T-helper 22 cell (primary cell): ENCODE measurements at places on chromosomes 2 and 18.

GRCh38 chr2:194917519-194917918 is 739.5 kb upstream of the SLC39A10 start:
- no peak for DNase-seq

DNA sequence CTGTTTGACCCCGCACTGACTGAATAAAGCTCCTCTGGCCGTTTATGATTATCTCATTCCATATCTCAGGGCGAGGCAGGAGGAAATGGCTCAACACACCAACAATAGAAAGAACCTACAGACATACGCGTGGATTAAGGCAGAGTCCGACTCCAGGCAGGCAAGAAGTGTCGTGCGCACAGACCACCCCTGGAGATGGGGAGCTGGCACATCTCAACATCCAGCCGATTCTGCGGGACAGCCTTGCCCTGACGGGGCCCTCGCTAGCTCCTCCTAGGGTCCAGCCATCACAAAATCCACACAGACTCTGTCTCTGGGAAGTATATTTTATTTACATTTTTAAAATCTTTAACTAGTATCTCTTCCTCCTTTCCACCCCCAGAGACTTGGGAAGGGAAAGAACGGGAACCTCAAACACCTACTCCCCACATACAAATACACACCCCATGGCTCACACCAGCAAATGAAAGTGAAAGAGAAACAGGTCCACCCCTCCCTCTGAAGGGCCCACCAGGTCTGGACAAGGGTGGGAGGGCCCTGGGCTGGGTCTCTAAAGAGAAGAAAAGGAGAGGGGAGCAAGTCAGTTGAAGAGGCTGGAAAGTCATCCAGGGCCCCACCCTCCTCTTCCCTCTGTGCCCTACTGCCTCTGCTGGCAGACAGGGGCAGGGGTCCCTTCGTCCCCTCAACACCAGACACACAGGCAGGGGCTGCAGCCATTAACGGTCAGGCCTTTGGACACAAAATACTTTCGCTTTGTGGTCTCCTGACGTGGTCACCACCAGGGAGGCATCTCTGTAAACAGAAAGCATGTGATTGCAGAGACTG is 3.2 kb downstream of the GPBAR1 start:
- no peak for DNase-seq

- no peak for DNase-seq
Measured at GRCh38 chr2:23377771-23378170, 7.2 kb upstream of the KLHL29 start.

- DNase-seq: no peak
Measured at GRCh38 chr2:67828066-67828465, 234.7 kb downstream of the C1D start.

DNA sequence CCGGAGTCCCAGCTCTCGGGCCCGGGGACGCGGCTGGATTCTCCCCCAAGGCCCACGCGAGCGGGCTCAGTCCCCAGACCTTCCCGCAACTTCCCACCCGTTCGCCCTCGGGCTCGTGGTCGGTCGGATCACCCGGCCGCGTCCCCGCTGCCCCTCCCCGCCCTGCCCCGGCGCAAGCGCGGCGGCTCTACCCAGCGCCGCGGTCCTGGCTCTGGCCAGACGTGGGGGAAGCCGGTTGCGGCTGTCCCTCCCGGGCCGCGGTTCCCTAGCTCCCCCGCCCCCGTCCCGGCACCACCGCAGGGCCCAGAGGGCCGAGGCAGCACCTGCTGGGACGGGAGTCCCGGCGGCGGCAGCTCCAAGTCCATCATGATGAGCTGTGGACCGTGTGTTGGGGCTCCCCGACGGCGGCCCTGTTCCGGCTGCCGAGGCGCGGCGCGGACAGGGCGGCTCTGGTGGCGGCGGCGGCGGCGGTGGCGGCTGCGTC is 276 bp downstream of the NFE2L2 start:
- no peak for DNase-seq

DNA sequence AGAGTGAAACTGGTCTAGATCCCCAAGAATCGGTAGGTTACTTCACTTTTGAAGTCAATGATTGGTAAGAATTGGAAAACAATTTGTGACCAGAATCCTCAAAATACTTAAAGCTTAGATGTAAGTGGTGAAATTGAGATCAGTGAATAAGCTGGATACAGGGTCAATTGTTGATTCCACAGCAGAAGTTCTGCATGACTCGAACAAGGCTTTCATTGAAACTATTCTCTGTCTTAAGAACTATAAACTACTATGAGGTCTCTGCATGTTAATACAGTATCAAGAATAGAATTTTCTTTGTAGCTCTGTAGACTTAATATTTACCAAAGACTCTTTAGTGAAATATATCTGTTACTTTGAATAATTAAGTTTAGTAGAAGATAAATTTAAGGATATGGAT is 324.2 kb upstream of the FIGN start:
- DNase-seq: no peak

GRCh38 chr2:171289991-171290390 is 129.3 kb upstream of the TLK1 start:
- DNase-seq: no peak

GRCh38 chr2:33426666-33427231 is 49.7 kb upstream of the RASGRP3 start:
- DNase-seq: no peak

DNA sequence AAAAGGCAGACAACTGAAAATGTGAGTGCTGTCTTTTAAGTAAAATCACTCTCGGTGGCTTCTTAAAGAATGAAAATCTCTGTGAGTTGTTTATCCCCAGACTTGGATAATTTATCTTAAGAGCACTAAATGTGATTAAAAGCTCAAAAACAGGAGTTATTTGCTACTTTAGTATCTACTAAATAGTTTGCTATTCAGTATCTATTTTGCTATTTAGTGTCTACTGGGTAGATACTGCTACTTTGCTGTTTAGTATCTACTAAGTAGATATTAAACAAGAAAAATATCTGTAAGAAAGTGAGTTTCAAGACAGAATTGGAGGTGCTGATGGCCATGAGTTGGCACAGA is 1.4 kb upstream of the KCNG3 start:
- no peak for DNase-seq

DNA sequence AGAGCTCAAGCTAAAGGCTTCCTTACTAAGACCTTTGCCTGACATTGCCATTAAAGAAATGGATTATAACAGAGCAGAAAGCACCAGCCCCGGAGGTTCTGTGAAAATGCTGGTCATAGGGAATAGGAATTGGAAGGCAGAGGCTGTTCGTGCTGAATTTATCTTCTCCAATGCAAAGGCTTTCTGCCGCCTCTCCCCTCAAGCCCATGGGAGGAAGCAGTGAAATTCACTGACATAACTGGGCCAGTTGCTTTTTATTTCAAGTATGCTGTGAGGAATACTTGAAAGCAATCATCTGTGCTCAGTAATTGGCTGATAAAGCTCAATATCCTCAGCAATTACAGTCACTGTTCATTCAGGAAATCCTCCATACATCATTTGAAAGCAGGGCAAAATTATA is 85.4 kb upstream of the LINC00305 start:
- no peak for DNase-seq

GRCh38 chr2:185633621-185634020 is 105.0 kb upstream of the FSIP2 start:
- no peak for DNase-seq

- no peak for DNase-seq
Measured at GRCh38 chr2:117997872-117998454, 15.9 kb downstream of the CCDC93 start.

DNA sequence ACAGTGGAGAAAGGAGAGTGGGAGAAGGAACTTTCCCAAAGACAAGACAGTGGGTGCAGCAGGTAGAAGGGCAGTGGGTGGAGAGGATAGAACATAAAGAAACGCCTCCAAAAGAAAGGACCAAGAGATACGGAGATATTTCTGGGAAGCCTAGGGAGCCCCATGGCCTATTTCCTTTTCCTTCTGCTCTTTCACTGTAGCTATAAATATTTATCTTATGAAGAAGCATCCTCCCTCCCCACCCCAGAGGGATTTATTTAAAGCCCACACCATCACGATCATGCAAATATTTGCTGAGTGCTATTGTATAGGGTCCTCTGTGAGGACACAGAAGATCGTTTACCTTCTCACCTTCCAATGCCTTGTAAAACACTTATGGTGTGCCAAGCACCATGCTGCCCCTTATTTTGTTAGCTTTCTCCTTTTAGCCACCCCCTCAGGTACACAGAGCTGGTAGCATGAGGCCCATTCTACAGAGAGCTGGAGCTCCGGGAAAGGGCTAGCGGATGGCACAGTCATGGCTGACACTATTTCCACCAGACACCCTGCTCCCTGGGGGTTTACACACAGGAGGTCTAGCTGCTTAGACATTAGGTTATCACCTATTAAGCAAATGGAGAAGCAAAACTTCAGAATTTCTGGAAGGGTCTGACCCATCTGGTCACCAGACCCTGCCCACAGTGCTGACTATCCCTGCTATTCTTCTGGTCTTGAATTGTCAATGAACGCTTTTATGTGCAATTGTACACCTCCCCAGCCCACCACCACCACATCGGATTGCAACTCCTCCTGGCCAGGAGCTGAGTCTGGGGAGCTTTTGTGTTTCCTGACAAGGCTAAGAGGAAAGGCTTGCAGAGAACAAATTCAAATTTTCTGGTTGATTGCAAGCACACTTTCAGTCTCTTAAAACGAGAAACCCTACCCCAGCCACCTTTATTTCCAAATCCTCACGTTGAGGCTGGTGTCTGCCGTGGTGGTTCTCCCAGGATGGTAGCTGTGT is 91.8 kb upstream of the KLF7 start:
- no peak for DNase-seq

GRCh38 chr2:221133941-221134340 is 438.2 kb downstream of the EPHA4 start:
- no peak for DNase-seq

- no peak for DNase-seq
Measured at GRCh38 chr2:100417711-100418124, 250 bp upstream of the CHST10 start.

GRCh38 chr2:241942416-241943208 is 73.1 kb downstream of the RTP5 start:
- no peak for DNase-seq

- no peak for DNase-seq
Measured at GRCh38 chr2:11377928-11378545, 33.6 kb upstream of the ROCK2 start.

- DNase-seq: no peak
Measured at GRCh38 chr18:50410894-50411293, 36.0 kb downstream of the SKA1 start.

GRCh38 chr2:25521665-25522387 is 151.6 kb downstream of the DTNB start:
- no peak for DNase-seq

DNA sequence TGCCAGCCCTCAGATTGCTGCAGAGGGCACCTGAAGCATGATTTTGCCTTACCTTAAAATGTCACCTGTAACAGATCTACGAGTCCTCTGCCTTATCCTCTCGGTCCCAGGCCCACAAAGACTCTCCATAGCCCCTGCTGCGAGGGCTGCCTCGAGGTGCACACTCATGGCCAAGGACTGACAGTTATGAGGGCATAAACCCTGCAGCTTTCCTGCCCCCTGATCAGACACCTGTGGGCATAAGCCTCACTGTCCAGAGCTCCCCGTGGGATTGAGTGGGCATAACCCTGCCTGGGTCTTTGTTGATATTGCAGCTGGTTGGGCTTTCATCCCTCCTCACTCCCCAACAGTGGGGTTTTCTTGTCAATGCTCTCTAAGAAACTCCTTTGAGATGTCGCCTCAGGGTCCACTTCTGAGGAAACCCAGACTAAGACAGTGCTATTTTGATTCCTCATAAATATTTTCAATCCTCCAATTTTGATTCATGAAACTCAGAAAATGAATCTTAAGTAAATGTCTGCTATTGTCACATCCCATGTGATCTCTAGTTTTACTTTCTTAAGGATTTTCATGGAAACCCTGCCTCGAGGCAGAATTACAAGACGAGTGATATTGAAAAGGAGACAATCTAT is 108.5 kb upstream of the NCK2 start:
- DNase-seq: no peak

- no peak for DNase-seq
Measured at GRCh38 chr18:36665952-36666351, 162.8 kb downstream of the TPGS2 start.

DNA sequence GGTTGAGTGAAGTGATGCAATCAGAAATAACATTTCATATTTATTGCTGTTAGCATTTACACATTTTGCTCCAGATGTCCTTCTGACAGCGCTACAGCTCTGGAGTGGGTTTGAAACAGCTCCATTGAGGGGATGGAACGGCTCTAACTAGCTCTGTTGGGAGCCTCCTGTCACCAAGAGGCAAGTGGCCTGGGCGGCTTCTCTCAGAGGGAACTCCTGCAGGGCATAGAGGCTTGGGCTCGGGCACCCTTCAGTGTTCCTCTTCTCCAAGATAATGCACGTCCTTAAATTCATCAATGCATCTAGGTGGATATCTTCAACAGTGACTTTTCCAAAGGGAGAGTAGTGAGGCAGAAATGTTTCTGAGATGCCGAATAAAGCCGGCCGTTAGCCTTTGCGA is 122.5 kb downstream of the CNTNAP5 start:
- no peak for DNase-seq

DNA sequence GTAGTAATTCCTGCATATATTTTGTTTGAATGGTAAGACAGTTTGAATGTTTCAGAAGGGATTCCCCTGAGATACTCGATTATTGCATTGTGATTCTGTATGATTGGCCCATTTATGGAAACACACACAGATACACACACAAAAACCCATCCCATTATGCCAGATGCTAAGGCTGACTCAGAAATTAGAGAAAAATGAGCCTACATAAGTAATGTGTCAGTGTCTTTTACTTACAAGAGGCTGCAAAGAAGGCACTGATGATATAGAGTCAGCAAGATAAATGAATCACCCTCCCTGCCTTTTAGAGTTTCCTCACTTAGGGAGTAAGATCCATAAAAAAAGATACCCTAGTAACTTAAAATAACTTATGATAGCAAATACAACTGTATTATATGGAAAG is 1481.1 kb upstream of the ACVR2A start:
- DNase-seq: no peak

DNA sequence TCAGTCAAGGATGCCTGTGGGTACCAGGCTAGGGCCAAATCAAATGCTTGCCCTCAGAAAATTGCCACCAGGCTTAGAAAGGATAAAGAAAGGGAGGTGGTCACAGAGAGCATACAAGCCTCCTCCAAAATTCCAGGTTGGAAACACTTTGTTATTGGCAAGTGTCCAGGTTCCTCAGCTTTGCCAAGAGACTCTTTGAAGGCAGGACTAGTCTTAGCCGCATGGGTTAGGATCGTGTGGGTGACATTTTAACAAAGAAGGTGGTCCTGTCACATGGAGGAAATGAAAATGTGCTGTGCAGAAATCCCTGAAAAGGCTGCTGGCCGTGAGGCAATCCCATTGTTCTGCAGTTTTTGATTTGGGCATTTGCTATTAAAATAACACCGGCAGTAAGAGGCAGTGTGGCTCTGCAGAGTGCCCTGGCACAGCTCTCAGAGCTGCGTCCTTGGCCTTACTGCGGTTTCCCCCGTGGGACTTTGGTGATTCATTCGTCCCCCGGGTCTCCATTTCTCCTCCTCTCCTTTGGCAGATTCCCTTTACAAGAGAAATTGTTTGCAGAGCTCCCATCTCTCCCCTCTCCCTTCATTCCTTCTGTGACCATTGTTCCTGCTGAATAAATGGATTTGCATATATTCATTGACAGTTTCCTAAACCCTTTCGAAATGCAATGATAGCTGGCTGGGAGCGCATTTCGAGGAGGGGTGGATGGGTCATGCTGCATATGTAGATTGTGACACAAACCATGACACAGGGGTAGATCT is 187.3 kb downstream of the VAPA start:
- DNase-seq: no peak
